Subcutaneous adipose tissue (tissue), 4 donors: ENCODE measurements at places on chromosomes 2 and 18. TPM values are rescaled to one million over a fixed set of nuclear protein-coding genes. Genes with fewer than 3 reads are reported as not detected.

UGT1A7 gene
- total RNA-seq = not detected

CFC1 gene
- not detected for total RNA-seq

RPS27A gene
- total RNA-seq = 1,259 TPM

PDE1A gene
- 9.3 TPM for total RNA-seq

THUMPD2 gene
- total RNA-seq = 11.5 TPM

ZBTB7C gene
- total RNA-seq = 4.6 TPM

SEPTIN10 gene
- total RNA-seq = 106 TPM

DNAH7 gene
- 1.5 TPM for total RNA-seq

CRYGA gene
- total RNA-seq = not detected

C2orf66 gene
- total RNA-seq = 0.68 TPM
